SIG-M5 (cell line): ENCODE measurements at places on chromosomes 2 and 18.
A peak's percentile ranks its signal among the peaks of the same experiment; 100 is the strongest.

GRCh38 chr2:143955401-143956065, 564.4 kb downstream of the ZEB2 start:
- no peak for DNase-seq

- no peak for DNase-seq
Observed at GRCh38 chr2:187869195-187869594, 315.0 kb upstream of the TFPI start.

- no peak for DNase-seq
Observed at GRCh38 chr2:240591784-240592183, 5.2 kb downstream of the CAPN10 start.

DNA sequence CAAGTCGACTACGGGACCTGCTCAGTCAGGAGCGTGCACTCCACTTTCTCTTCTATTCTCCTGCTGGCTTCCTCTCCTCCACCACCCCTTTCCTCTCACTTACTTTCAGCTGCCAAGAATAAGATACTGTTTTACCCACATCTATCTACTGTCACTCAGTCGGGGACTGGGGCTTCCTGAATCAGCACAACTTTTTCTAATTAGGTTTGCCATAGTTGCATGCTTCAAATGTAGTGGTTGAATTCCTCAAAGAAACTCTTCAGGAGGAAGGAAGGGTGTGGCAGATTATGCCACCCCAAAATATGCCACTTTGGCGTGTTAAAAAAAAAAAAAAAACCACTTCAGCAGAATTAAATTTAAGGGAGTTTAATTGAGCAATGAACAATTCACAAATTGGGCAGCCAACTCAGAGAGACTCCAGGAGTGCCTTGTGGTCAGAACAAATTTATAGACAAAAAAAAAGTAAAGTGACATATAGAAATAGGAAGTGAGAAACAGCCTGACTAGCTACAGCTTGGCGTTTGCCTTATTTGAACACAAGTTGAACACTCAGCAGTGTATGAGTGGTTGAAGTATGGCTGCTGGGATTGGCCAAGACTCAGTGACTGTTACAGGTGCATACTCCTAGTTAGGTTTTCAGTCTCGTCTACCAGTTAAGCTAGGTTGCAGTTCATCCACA, 32.5 kb upstream of the RMDN2 start:
- peak; percentile 88 for DNase-seq
